ENCODE measurements at places on chromosomes 6 and 20.

- no peak for DNase-seq
These were observed 100.8 kb downstream of the BFSP1 start for GRCh38 chr20:17430125-17430950.

GRCh38 chr6:127972815-127973214 is 72.0 kb upstream of the THEMIS start:
- DNase-seq = no peak

- DNase-seq = no peak
These were observed 1.1 kb downstream of the RNF39 start for GRCh38 chr6:30074331-30075093.

DNA sequence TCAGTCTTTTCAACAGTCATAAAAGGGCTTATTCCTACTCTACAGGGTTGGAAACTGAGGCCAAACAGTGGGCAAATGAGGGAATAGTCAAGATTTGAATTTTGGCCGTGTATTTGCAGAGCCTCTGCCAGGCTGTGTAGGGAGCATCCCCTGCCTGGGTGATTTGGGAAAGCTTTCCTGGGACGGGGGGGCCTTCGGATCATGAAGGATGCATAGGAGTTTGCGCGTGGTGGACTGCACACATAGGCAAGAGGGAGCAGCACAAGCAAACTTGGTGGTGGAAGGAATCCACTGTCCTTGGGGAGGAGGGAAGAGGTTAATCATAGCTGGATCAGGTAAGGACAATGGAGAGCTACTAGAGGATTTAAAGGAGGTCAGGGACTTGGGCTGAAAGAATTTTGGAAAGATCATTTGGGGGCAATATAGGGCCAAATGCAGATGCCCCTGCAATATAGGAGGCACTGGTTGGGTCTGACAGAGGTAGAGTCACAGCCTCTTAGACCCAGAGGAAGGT is 2.5 kb downstream of the PTPRA start:
- DNase-seq = no peak

GRCh38 chr6:35267446-35267845 is 7.9 kb downstream of the ZNF76 start:
- no peak for DNase-seq

GRCh38 chr6:136599329-136600011 is 49.2 kb upstream of the MAP7 start:
- DNase-seq = no peak

- DNase-seq = no peak
These were observed 764.0 kb upstream of the CITED2 start for GRCh38 chr6:140138311-140139010.

- no peak for DNase-seq
These were observed 611 bp downstream of the CNPY3 start for GRCh38 chr6:42929821-42930360.

GRCh38 chr6:33957892-33958525 is 154.2 kb upstream of the MLN start:
- no peak for DNase-seq
